GM23338 (cell line): ENCODE measurements at places on chromosomes 3 and 15. TPM values are rescaled to one million over a fixed set of nuclear protein-coding genes. Genes with fewer than 3 reads are reported as not detected.

GRCh38 chr3:136642711-136643110 is 109.5 kb downstream of the STAG1 start:
- no peak for DNase-seq

DNA sequence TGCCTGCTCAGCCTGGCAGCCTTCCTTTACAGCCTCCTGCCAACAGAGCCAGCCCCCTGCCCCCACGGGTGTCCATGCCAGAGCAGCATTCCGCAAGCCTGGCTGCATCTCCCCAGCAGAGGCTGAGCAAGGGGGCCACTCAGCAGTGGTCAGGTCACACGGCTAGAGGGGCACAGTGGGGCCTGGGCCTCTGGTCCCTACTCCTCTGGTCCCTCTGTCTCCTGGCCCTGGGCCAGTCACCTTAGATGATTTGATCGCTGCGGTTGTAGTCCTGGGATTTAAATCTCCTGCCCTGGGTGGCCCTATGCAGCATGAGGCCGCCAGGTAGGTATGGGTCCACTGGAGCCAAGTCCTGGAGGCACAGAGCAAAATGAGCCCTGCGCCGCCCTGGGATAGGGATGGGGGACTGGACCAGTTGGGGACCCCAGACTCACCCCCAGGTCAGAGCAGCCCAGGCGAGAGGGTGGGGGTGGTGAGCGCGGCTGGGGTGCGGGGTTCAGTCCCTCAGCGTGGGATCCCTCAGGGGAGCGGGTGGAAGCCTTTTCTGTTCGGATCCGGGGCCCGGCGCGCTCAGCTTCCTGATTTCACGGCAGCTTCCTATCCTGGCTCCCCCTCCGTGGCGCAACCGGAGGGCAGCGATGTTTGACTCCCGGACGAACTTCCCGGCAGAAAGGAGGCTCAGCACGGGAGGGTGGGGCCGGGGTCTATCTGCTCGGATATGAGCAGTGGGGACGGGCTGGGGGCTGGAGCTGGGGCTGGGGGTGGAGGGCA is at the start of gene ZBTB47:
Gene ZBTB47, plus strand, starts transcription at position 138 of the 771 bp plus-strand sequence. CDS start 4,659 bp downstream, outside the sequence.
- peak; percentile 52 for DNase-seq

DNA sequence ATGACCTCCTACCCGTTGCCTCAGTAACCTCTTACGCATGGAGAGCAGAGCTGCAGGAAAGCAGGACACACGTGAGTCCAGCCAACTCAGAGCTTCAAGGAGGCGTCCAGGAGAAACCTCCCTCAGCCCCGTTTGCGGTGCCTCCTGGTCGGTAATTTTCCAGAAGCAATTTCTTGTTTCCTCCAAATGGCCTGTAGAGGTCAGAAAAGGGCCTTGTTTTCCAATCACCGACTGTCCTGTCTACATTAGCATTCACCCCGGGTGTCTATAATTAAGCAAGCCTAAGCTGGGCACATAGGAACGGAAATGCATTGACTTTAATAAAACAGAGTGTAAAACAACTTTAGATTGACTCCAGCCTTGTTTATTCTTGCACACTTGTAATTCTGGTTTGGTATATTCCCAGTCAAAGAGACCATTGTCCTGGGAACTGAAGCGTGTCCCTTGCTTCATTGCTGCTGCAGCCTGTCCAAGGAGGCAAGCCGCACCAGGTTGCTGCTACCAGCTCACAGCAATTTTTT is 836.2 kb downstream of the AGBL1 start:
- DNase-seq = peak; percentile 76

- no peak for DNase-seq
Observed at GRCh38 chr3:128933213-128933921, 53.9 kb downstream of the ACAD9 start.

Gene C3orf80
- 1.0 and 3.0 TPM in 2 replicates for total RNA-seq

- DNase-seq = no peak
Observed at GRCh38 chr15:83018436-83018835, 7.0 kb upstream of the C15orf40 start.

Gene CACNA2D3
- 2.3 and 3.7 TPM in 2 replicates for total RNA-seq

GRCh38 chr3:49703443-49703927 is 14.1 kb downstream of the RNF123 start:
- DNase-seq = peak; percentile 81

DNA sequence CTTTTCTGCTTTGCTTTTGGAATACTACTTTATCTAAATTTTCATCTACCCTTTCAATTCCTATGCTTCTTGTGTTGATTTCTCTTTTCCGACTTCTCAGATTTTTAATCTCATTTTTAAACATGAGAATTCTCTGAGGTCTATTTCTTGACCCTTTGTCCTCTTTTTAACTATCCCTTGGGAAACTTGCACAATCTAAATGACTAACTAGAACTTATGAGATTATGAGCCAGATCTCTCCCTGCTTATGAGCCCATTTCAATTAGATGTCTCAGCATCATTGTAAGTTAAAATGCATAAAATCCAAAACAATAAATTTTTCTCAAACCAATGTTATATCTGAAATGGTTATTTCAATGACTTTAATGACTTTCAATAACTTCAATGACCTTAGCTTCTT is 296.9 kb upstream of the AGTR1 start:
- no peak for DNase-seq

DNA sequence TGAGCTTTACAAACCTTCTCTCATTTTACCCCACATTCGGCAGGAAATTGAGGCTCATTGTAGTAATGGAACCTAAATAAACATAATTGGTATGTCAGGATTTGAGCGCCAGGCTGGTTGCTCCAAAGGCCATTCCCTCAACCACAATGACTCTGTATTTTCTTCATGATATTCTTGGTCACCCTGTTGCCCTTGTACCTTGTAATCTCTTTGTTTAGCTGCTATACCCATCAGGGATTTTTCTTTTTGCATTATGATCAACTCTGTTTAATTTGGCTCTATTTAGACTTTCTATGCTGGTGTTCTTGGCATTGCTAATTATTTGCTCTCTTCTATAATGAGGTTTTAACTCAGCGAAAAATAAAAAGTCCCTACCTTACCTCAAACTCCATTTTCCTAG is 29.8 kb downstream of the DUOX2 start:
- DNase-seq = no peak

DNA sequence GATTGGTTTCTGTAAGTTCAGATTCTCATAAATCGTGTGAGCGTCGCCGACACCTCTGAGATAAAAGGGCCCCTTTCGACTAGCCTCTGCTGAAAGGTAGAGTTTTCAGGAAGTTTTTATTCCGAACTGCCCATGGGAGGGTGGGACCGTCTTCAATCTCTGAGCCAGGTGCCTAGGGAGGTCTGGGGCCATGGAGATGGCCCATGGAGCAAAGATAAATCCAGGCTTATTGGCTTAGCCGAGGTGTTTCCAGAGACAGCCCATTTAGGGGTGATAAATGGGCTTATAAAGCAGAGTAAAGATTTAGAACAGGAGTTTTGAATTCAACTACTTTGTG is 442 bp downstream of the QTRT2 start:
- DNase-seq = no peak

DNA sequence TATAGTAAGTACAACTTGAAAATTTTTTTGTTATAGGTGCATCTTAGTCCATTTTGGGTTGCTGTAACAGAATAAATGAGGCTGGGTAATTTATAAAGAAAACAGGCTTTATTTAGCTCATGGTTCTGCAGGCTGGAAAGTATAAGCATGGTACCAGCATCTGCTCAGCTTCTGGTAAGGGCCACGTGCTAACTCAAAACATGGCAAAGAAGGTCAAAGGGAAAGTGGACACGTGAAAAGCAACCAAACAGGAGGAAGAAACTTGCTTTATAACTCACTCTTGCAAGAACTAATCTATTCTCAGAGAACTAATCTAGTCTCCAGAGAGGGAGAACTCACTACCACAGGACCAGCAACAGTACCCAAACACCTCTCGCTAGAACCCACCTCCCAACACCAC is 9.1 kb downstream of the HDGFL3 start:
- no peak for DNase-seq
